Cardiac ventricle fibroblast (primary cell): ENCODE measurements at places on chromosomes 6 and 20. TPM values are rescaled to one million over a fixed set of nuclear protein-coding genes. Genes with fewer than 3 reads are reported as not detected.

The TMEM170B gene
- total RNA-seq = 0.69 and 0.98 TPM in 2 replicates

The EYA4 gene
- total RNA-seq = 0.81 and 1.3 TPM in 2 replicates

The BANF2 gene
- not detected in 2 replicates for total RNA-seq

The ABHD16B gene
- total RNA-seq = not detected in 2 replicates

The PEX7 gene
- total RNA-seq = 5.4 and 8.8 TPM in 2 replicates

The CST5 gene
- not detected in 2 replicates for total RNA-seq

The SLC22A7 gene
- total RNA-seq = not detected in 2 replicates

The BACH2 gene
- total RNA-seq = 0.06 and 0.29 TPM in 2 replicates

The EDN3 gene
- total RNA-seq = not detected in 2 replicates

The LTB gene
- total RNA-seq = not detected in 2 replicates

The CLDN20 gene
- not detected in 2 replicates for total RNA-seq

The PAX1 gene
- total RNA-seq = not detected in 2 replicates

The CD24 gene
- 0.12 and 0.15 TPM in 2 replicates for total RNA-seq

The FAM184A gene
- 0.56 and 0.83 TPM in 2 replicates for total RNA-seq

The LAMA5 gene
- 40.0 and 48.2 TPM in 2 replicates for total RNA-seq

The MICAL1 gene
- 40.8 and 52.2 TPM in 2 replicates for total RNA-seq

The ADGRB3 gene
- total RNA-seq = 5.0 and 6.4 TPM in 2 replicates
